ENCODE measurements at places on chromosomes 11 and 22.
A peak's percentile ranks its signal among the peaks of the same experiment; 100 is the strongest.

GRCh38 chr11:77172666-77172982, 44.6 kb downstream of the MYO7A start:
- DNase-seq = no peak

DNA sequence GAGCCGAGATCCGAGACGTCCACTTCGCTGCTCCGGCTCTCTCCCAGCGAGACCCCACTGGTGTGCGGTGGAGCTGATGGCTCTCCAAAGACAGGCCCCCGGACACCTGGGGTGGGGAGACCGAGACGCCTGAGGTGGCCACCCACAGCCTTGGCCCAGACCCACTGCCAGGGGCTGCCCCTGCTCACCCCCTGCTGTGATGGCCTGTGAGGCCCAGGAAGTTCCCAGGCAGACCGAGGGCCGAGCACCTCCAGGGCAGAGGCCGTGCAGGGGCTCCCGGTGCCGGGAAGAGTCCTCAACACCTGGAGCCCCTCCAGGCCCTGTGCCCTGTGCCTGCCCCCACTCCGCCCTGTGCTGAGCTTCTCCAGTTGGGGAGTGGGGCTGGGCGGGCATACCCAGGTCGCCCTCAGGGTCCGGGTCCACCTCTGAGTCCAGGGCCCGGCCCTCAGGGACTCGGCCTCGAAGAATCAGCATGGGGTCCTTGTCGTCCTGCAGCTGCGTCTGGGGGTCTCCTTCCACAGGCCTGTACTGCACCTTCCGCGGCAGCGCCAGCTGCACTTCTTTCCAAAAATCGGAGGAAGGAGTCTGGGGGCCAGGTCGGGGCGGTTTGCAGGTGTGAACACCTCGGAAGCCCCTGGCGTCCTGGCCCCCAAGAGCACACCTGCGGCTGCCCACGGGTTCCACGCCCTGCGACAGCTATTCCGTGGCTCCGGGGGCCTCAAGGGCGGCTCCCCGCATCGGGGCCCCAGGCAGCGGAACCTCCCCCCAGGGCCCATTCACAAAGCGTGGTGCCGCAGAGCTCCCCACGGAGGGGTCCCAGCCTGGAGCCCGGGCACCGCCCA, 8.6 kb downstream of the SIGIRR start:
- no peak for DNase-seq

DNA sequence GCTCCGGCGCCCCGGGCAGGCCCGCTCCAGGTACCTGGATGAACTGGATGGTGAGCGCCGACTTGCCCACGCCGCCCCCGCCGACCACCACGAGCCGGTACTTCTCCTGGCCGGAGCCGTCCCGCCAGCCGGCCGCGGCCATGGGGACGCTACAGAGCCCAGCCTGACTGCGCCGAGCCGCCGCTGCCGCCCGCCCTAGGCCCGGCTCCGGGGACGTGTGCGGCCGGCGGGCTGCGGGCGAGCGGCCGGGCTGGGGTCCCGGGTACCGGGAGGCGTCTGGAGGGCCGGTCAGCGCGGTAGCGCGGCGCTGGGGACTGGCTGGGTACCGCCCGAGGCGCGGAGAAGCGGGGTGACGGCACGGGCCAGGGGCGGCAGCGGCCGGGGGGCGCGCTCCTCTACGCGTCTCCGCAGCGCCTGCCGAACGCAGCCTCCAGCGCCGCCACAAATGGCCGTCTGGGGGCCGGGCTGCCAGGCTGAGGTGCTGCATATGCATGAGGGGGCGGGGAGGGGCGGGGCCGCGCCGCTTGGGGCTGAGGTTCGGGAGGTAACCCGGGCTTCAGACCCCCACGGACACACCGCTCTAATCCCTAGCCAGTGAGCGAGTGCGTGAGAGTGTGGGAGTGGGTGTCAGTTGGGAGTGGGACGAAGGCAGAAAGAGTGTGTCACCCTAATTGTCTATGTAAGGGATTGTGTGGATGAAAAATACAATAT, at the start of gene RRAS2:
Gene RRAS2, minus strand, starts transcription at position 455 of the 711 bp plus-strand sequence. Its CDS starts 313 bp downstream, at position 142.
- peak; percentile 85 for DNase-seq

DNA sequence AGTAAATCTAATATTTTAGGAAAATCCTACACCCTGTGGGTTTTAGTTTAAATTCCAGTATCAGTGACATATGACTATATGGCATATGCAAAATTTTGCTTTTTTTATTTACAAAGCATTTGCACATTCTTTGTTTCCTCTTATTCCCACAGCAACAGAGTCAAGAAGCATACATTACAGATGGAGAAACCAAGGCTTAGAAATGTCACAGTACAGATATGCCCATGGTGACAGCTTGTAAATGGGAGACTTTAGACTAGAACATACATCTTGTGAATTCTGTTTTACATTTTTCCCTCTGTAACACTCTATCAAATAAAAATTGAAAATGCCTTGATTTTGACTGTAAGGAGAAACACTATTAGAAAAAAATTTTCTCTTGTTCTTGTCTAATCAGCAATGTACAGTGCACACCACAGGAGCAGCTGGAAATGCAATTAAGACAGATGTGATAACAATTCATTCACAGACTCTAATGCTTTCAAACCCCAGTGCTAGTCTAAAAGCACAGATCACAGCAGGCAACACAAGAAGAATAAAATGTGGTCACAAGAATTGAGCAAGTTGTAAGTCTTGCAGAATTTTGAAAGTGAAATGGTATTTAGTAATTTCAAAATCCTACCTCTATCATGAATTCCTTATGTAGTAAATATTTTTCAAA, 375.9 kb downstream of the LUZP2 start:
- no peak for DNase-seq

GRCh38 chr11:10667521-10667885, 26.1 kb downstream of the IRAG1 start:
- DNase-seq = no peak

DNA sequence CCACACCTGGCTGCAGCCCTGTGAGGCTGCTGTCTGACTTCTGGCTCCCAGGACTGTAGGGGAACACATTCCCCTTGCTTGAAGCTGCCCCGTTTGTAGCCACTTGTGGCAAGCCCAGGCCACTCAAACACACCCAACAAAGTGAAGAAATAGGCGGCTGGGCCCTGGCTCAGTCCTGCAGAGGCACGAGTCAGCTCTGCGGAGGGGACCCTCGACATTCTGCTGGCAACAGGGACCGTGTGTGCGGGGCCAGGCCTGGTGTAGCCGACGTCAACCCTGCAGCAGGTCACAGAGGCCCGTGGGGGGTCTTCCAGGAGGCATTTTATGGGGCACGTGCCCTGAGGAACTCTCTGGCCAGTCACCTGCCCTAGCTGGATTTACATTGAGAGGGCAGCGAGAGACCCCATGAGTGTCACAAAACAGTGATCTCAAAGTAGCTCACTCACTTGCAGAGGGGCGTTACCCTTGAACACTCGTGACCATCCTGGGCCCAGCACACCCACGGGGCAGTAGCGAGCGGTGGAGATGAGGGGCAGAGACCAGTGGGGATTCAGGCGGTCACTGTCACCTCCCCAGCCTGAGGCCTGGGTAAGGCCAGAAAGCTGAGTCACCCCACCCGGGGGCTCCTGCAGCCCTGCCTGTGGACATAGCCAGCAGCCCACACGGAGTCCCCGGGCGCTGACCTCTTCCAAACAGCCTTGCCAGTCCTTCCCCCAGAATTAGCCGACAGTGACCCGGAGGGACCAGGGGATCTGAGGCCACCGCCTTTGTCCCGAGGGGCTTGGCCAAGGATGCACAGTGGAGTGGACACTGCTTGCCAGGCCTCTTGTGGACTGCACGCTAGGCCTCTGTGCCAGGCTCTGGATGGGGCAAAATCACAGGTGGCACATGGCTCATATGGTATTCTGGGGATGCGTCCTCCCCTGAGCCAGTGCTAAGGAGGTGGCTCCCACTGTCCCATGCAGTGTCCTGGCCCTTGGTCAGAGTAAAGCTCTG, 139.5 kb downstream of the CTTN start:
- DNase-seq = no peak

- DNase-seq = no peak
These were observed 20.4 kb downstream of the HIRA start for GRCh38 chr22:19410941-19411689.

GRCh38 chr11:9753021-9753420, 89.1 kb downstream of the SWAP70 start:
- no peak for DNase-seq

- no peak for DNase-seq
These were observed 14.9 kb downstream of the BRSK2 start for GRCh38 chr11:1404461-1405185.

GRCh38 chr11:93843906-93844305, 6.5 kb downstream of the VSTM5 start:
- no peak for DNase-seq
